ENCODE measurements at places on chromosomes 16 and 17.

DNA sequence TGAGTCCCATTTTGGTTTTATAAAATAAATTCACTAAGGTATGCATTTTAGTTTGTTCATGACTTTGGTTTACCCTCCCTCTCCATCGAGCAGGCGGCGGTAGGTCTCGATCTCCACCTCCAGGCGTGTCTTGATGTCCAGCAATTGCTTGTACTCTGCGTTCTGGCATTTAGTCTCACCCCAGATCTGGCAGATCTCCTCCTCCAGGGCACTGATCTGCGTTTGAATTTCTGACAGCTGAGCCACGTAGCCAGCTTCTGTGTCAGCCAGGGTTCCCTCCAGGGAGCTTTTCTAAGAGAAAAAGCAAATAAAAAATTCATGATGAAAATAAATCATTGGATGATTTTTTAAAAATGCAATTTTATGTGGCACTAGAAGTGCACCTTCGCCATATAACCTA lies 4.2 kb downstream of the KRT24 start:
- DNase-seq: no peak

DNA sequence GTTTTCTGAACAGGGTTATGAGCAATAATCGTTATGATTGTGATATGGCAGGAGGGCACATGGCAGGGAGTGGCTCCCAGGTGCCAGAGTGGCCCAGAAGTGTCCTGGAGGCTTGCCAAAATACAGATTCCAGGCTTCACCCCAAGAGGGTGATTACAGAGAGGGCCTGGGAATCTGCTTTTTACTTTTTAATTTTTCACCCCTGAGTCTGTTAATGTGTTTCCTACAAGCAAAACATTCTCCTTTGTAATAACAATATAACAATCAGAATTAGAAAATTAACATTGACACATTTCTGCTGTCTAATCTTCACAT lies 212.4 kb downstream of the SNX29 start:
- no peak for DNase-seq

DNA sequence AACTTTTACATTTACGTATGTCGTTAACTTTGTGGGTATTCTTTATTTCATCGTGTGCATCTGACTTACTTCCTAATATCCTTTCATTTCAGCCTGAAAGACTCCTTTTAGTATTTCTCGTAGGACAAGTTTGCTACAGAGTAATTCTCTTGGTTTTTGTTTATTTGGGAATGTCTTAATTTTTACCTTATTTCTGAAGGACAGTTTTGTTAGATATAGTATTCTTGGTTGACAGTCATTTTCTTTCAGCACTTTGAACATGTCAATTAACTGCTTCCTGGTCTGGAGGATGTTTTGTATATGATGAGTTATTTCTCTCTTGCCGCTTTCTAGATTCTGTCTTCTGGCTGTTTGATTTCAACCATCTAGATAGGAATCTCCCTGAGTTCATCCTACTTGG lies 109.2 kb upstream of the NACA2 start:
- DNase-seq: no peak

GRCh38 chr16:73159296-73159695 lies 111.4 kb upstream of the ZFHX3 start:
- no peak for DNase-seq

DNA sequence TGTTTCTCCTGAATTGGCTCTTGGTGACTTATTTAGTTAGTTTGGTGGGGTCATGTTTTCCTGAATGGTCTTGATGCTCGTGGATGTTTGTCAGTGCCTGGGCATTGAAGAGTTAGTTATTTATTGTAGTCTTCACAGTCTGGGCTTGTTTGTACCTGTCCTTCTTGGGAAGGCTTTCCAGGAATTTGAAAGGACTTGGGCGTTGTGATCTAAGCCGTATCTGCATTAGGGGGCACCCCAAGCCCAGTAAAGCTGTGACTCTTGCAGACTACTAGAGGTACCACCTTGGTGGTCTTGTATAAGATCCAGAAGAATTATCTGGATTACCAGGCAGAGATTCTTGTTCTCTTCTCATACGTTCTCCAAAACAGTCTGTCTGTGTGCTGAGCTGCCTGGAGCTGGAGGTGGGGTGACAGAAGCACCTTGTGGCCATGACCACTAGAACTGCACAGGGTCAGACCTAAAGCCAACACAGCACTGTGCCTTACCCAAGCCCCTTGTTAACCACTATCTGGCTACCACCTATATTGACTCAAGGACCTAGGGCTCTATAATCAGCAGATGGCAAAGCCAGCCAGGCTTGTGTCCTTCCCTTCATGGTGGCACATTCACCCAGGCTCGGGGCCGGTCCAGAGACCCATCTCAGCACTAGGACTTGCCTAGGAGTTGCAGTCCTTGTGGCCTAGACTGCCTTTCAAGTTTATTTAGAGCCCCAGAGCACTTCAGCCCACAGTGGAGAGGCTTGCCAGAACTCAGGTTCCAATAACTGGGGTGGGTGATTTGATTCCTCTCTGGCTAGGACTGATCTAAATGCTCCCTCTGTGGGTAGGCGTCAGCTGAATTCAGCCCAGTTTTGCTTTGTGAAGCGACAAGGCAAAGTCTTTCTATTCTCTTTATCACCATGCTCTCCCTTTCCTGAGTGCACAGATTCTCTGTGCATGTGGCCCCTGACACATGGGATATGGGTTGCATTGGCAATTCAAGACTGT lies 11.0 kb downstream of the RNF135 start:
- DNase-seq: no peak

DNA sequence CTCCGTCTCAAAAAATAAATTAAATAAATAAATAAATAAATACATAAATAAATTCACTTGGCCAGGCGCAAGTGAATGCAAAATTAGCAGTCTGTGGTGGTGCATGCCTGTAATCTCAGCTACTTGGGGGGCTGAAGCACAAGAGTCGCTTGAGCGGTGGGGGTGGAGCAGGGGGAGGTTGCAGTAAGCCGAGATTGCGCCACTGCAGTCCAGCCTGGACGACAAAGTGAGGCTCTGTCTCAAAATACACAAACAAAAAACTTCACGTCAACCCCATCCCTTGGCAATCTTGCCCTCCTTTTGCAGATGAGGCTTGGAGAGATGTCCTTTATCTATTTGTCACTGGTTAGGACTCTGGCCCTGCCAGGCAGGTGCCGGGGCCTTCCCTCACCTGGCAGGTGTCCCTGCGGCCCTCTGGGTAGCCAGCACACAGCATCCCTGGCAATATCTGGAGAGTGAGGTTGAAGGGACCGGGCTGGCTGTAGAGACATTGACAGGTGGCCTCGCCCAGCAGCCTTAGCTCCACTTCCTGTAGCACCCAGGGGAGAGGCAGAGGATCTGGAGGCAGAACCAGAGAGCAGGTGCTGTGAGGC lies 4.4 kb downstream of the PRSS36 start:
- no peak for DNase-seq

- no peak for DNase-seq
These were observed 51.5 kb downstream of the NOL11 start for GRCh38 chr17:67769231-67769630.

DNA sequence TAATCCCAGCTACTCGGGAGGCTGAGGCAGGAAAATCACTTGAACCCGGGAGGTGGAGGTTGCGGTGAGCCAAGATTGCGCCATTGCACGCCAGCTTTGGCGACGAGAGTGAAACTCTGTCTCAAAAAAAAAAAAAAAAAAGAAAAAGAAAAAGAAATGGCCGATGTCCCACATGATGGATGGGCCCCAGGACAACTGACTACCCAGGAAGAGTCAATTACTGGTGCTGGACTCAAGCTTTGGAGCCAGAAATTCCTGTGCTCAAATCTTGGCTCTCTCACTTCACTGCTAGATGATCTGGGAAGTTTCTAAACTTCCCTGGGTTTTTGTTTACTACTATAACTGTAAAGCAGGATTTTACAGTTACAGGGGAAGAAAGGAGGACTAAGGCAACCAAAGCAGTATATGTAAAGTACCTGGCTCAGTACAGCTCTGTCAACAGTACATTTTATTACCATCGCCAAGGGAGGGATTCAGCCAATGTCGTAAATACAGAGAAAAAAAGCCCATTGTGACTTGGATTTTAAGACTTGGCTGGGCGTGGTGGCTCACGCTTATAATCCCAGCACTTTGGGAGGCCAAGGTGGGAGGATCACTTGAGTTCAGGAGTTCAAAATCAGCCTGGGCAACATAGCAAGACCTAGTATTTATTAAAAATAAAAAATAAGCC lies 11.9 kb downstream of the C16orf86 start:
- no peak for DNase-seq

DNA sequence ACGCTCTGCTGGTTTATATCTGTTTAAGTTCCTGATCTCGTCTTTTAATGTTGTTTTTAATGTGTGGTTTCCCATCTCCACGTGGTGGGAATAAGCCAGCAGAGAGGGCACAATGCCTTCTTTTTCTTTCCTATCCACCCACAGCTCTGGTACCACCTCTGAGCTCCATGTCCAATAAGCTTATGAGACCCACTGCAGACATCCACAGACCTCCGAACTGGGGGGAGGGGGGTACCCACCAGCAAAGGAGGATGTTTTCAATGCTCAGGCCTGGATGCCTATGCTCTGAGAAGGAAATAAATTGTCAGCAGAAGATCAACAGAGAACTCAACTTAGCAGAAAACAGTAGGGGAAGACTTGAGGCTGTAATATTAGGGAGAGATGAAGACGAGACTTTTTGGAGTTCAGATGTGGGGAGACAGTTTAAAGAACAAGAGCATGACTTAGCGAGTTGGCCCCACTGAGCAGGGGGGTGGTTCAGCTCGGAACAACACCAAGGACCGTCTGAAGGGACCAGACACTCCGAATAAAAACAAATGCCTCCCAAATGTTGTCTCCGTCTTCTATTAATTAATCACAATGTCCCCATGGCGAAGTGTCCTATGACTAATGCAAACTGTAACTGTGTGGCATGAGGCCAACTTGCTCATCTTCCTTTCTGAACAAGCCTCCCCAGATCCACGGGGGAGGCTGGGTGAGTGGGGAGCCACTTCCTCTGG lies 62.7 kb downstream of the GAS7 start:
- no peak for DNase-seq

- DNase-seq: no peak
These were observed 1294.4 kb downstream of the CDH8 start for GRCh38 chr16:60741810-60742209.

- no peak for DNase-seq
These were observed 137.1 kb downstream of the ZFHX3 start for GRCh38 chr16:72910875-72911274.

- no peak for DNase-seq
These were observed 42.6 kb upstream of the AXIN2 start for GRCh38 chr17:65604070-65604469.

- no peak for DNase-seq
These were observed 127.1 kb upstream of the HS3ST3A1 start for GRCh38 chr17:13728781-13729180.
